ENCODE measurements at places on chromosomes 5 and 9. TPM values are rescaled to one million over a fixed set of nuclear protein-coding genes. Genes with fewer than 3 reads are reported as not detected.
A peak's percentile ranks its signal among the peaks of the same experiment; 100 is the strongest.

DNA sequence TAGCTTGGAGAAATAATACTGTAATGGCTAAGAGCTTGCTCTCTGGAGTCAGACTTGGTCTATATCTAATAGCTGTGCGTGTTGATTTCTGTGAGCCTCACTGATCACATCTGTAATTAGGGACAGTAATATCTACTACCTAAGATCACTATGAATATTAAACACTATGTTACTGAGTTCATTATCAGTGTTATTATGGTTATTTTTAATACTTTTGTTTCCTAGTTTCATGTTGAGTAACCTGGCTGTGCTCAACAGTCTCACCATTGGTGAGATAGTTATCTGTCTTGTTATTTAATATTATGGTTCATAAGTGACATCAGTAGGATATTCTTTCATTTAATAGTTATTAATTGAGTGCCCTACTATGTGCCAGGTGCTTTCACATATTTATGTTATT is 22.4 kb upstream of the CAVIN4 start:
- no peak for DNase-seq

DNA sequence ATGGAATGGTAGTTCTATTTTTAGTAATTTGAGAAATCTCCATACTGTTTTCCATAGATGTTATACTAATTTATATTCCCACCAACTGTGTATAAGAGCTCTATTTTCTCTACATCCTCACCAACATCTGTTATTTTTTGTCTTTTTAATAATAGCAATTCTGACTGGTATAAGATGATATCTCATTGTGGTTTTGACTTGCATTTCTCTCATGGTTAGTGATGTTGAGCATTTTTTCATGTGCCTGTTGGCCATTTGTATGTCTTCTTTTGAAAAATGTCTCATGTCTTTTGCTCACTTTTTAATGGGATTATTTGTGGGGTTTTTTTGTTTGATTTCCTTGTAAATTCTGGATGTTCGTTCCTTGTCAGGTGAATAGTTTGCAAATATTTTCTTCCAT is 154.4 kb downstream of the ZSWIM6 start:
- DNase-seq, result no peak

- peak; percentile 72 for DNase-seq
Measured at GRCh38 chr5:55220433-55221185, 6.5 kb downstream of the MCIDAS start.

Gene ZFP2
- 1.1 TPM for total RNA-seq

Gene PCDHGA12
- total RNA-seq, result 5.5 TPM

Data from mucosa of descending colon (tissue), 3 donors.